ENCODE measurements at places on chromosomes 5 and 9.

GRCh38 chr5:38445374-38446028 is 110.9 kb downstream of the LIFR start:
- DNase-seq = no peak

GRCh38 chr9:69976152-69976551 is 67.5 kb upstream of the MAMDC2 start:
- no peak for DNase-seq

- DNase-seq = no peak
Observed at GRCh38 chr5:107532916-107533315, 137.8 kb downstream of the EFNA5 start.

DNA sequence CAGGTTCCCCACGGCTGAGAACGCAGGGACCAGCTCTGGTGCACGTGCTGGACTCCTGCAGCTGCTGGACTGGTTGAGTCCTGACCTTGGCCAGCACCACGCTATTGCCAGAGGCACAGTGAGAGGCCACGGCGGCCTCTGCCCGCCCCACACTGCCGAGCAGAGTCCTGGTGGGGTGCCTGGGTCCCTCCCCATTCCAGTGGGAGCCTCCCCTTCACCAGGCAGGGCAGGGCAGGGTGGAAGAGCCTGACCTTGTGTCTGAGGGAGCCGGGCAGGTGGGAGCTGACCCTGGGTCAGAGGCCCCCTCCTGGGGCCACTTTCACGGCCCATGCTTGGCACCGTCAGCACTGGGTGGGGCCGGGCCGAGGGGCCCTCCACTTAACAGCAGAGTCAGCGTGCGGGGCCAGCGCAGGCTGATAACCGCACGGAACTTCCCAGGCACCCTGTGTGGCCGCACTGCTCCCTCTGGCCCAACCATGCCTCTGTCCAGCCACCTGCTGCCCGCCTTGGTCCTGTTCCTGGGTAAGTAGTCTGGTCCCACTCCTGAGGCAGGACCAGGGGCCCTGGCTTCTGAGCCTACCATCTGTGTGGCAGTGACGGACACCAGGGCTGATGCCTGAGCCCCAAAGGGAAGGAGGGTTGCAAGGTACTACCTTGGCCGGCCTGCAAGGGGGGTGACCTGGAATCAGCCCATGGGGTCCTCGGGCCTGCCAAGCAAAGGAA is at the start of gene MAMDC4:
TSS of gene MAMDC4 (plus strand) at position 406 of the 723 bp plus-strand sequence. CDS start at position 477, 71 bp downstream.
- no peak for DNase-seq

DNA sequence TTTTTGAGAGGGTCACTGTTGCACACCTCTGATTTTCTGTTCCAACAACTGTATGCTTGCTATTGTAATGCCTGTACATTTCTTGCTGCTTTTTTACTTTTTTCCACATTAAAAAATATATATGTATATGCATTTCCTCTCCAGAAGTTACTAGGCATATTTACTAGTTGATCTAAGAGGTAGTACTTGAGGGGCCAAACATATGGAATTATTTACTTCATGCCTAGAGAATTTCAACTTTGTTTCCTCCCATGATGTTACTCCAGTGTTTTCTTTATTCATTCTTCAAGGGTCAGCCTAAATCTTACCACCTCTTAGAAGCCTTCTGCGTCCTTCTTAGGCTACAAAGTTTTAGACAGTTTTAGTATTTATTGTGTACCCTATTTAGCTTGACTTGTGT is 122.7 kb downstream of the NMUR2 start:
- no peak for DNase-seq

DNA sequence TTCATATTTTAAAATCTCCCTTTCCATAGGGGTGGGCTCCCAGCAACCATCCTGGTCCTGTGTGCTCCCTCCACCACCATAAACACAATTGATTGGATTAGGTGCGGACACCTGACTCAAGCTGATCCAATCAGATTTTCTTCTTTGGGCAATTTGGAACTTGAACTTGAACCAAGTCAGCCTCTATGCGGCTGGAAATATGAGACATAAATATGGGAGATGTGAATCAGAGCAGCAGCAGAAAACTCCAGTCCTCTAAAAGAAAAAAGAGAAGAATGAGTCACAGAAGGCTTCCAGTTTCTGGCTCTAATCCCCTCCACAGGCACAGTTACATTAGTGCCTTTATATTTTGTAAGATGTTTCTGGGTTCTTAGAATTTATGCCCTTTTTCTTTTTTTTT is 306.6 kb downstream of the MLLT3 start:
- DNase-seq = no peak

DNA sequence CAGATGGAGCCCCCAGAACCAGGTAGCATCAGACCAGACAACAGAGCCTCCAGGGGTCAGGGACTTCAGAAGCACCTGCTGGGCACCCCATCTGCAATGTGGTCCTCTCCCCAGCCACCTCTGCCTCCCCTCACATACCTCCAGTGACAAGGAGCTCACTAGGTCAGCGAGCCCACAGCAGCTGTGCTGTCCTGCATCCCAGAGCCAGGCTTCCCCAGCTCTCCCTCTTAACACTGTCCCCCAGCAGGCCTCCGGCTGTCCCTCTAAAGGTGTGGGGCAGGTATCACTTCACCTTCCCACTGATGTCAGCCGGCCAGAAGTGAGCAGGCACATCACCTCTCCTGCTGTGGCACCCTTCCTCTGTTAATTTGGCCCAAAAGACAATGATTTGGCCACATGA is 83.6 kb downstream of the LMX1B start:
- DNase-seq = no peak

DNA sequence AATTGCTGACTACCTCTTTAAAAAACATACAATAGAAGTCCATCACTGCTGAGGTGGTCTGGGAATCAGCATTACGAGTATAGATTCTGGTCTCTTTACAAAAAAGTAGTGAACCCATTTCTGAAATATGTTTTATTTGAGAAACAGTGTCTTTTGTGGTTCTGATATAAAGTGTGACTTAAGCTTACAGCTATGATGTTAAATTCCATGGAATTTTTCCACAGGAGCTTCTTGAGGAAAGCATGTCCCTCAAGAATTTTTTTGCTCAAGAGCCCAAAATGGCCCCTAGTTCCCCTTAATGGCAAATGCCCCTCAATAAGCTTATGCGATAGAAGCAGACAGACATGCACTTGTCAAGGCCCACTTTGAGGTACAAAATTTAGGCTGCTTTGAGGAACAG is 265.7 kb downstream of the FAM170A start:
- DNase-seq = no peak

DNA sequence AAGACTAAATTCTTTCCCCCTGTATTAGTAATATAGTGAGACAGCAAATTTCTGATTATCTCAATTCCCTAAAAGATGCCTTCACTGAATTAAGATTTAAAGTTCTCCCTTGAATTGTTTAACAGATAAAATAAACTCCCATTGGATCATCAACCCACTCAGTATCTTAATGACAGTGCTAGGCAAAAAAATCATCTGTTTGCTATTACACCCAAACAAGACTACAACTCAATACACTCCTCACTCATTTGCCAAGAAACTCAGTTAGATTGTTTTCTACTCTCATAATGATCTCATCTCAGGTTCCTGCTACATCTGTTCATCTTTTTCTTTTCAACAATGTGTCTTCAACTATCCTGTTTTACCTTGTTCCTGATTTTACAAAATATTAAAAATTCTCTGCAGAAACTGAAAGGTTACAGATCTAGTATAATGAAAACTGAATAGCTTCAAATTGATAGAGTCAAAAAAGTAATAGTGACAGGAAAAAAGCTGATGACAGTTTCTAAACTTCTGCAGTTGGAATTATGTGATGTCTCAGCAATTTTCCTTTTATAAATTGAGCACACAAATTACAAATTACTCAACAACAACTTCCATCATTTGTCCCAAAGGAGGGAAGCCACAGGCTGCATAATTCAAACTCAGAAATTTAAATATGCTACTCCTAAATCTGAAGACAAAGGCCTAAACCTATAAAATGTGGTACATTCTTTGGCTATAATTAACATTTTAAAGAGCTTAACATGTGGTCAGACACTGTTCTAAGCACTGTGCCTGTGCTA is 39.4 kb downstream of the HOMER1 start:
- no peak for DNase-seq

All from stimulated activated CD8-positive, alpha-beta memory T cell treated with anti-CD3 and anti-CD28 coated beads, Interleukin-12 subunit alpha, Interleukin-12 subunit beta, amount 100 ng/mL, for 4 hours (primary cell).